ENCODE measurements at places on chromosomes 5 and 9.

GRCh38 chr5:6823996-6824395, 110.8 kb downstream of the TENT4A start:
- DNase-seq = no peak

GRCh38 chr9:109974918-109975276, 194.9 kb downstream of the PALM2AKAP2 start:
- no peak for DNase-seq

- no peak for DNase-seq
Observed at GRCh38 chr9:93648181-93648580, 71.8 kb downstream of the PHF2 start.

DNA sequence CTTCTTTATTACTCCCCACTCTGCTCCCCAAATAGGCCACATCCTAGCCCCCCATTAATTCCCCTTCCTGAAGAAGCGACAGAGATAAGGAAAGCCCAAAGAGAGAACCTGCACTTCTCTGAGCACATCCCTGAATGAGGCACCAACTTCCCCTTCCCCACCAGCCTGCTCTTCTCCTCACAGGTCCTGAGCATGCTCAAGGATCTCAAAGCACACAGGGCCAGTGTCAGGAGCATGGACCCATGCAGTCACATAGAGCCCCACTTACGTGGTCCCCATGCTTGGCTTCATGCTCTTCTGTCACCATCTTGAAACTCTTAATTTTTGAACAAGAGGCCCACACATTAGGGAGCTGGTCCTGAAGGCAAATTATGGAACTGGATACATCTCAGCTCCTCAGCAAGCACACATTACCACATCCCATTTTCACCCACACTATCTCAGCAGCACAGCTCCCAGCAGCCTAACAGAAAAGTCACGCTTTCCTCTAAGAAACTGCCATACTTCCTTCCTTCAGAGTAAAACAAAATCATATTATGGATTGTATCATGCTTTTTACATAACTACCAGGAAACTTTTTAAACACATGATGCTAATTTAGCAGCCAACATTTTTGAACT, 99.8 kb downstream of the NFIB start:
- peak; percentile 31 for DNase-seq

- DNase-seq = no peak
Observed at GRCh38 chr5:171309276-171310211, 496 bp downstream of the TLX3 start.

DNA sequence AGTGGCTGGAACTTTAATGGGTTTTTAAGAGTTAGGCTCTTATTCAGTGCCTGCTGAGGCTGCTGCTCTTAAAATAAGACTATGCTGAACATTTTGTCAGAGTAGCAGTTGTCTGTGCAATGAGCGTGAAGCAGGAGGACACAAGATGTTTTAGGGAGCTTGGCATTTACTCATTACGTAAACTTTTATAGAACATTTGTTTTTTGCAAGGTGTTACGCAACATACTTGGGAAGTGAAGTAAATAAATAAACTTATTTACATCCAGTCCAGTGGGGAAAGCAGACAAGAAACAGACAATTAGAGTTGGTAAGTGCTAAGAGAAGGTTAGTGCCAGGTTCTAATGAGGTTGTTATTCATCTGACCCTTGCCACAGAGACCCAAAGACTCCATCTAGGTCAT, 226.0 kb downstream of the HINT1 start:
- no peak for DNase-seq
